ENCODE measurements at places on chromosomes 2 and 18. TPM values are rescaled to one million over a fixed set of nuclear protein-coding genes. Genes with fewer than 3 reads are reported as not detected.

DNA sequence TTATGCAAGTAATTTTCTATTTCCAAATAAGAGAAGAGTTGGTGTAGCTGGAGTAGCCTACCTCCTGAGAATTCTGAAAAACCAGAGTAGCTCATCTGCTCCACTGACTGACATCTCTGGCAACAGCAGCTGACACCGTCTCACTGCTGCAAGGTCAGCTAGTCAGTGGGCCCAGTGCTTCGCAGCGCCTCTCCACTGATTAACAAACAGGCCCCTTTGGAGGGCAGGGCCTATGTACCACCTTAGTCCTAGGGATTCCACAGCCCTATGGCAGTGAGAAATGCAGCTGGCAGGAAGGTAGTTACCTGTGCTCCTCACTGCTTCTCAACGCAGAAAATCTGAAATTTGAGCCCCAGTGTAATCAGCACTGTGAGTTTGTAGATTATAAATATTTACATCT lies 97.5 kb downstream of the DLGAP1 start:
- DNase-seq = no peak

- no peak for DNase-seq
These were observed 64.9 kb downstream of the MCFD2 start for GRCh38 chr2:46850742-46851141.

GRCh38 chr2:72220170-72220569 lies 72.5 kb upstream of the CYP26B1 start:
- DNase-seq = no peak

GRCh38 chr2:74824679-74825078 lies 9.2 kb upstream of the HK2 start:
- DNase-seq = no peak

GRCh38 chr2:63614983-63615945 lies 26.5 kb downstream of the MDH1 start:
- peak; percentile 68 for DNase-seq

DNA sequence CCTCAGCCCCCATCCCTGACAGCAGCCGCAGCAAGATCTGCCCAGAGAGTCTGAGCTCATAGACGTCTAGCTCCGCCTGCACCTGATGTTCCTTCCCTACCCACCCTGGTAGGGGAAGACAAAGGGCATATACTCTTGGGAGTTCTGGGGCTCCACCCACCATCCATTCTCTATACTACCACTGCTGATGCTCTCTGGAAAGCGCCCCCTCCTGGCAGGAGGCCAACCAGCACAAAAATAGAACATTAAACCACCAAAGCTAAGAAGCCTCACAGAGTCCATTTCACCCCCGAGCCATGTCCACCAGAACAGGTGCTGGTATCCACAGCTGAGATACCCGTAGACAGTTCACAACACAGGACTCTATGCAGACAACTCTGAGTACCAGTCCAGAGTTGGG lies 662.6 kb upstream of the FAM98A start:
- no peak for DNase-seq

- peak; percentile 26 for DNase-seq
These were observed 49.5 kb downstream of the CYP27C1 start for GRCh38 chr2:127170452-127171197.

GRCh38 chr2:9739531-9739964 lies 103.7 kb upstream of the TAF1B start:
- DNase-seq = peak; percentile 29

DNA sequence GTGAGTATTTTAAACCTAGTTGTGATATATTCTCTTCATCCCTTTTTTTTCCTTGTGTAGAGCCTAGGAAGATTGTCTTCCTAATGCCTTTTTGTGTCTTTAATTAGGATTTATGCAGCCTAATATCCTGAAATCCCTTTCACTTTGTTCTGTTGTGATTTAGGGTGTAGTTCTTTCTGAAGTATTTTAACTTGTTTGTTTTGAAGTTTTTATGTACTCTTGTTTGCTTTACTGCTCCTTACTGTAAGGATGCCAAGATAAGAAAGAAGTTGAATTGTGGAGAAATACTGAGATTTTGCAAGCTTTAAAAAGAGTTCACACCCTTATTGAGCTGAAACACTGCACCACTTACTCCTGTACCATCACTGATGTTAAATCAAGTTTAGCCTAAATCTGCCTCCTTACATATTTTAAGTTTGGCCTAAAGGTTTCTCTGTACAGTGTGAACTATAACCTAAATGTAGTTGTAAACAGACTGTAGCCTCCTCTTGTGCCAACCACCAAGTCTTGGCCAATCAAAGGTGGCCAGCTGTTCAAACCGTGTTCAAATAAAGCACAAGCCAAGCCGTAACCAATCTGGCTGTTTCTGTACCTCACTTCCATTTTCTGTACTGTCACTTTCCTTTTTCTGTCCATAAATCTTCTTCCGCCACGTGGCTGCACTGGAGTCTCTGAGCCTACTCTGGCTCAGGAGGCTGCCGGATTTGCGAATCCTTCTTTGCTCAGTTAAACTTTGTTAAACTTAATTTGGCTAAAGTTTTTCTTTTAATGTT lies 17.7 kb upstream of the ACOXL start:
- no peak for DNase-seq

C1QL2 gene
- total RNA-seq = not detected

CYTIP gene
- not detected for total RNA-seq

GAREM2 gene
- 0.13 TPM for total RNA-seq

Data from dermis microvascular lymphatic vessel endothelial cell (primary cell).